ENCODE measurements at places on chromosomes 13 and 19.

DNA sequence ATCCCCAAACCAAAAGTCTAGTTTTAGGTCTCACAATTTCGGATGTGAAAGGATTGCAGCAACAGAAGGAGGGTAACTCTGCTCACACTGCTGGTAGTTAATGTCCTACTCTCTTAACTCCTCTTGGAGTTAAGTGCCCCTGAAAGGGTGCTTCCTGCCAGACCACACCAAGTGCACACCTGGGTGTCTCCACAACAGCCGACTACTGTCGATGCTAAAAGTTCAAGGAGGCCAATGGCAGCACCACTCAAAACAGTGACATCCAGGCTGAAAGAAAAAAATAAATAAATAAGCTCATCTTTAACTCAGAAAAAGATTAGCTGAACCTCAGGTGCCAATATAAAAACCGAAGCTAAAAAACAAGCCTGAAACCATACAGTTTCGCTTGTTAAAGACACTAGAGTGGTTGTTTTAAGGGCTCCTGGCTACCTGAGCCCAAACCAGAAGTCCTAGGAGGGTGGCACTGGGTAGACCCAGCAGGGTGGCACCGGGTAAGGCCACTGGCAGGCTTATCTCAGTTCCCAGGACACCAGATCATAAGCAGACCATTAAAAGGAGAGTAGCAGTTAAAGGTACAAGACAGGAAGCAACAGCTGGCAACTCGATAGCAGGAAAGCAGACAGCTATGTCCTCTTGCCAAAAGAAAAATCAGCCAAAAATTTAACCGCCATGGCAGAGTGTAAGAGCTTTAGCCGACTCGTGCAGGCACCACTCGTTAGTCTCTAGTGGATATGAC is 39.3 kb downstream of the BRD4 start:
- DNase-seq = no peak

GRCh38 chr19:54172471-54173358 is at the start of gene TMC4:
Gene TMC4 (minus strand): TSS chr19:54173160. CDS start chr19:54173117, 43 bp downstream.
- no peak for DNase-seq

DNA sequence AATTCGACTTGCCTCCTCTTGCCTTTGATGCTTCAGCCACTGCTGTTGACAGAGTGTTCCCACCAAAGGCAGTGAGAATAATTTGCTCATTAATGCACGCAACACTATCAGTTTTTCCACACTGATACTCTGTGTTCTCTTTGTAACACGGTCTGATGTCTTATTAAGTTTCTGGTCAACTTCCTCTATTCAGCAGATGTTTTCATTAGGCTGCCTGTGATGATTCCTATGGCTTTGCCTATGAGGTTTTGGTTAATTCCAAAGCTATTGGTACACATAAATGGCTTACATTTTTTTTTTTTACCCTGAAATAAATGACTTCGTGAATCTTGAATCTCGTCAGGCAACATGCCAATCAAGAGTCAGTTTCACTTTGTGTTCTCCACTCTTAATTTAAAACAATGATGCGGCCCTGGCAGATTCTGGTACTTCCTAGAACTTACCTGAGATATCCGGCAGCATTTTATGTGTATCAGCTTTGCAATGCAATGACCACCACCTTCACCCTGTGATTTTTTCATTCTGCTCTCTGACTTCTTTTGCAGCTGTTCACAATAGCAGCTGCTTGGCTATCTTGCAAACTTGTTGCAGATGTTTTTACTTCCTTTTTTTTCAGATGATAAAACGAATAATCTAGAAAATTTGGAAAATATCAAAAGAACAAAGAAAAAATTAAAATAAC is 27.5 kb upstream of the KL start:
- no peak for DNase-seq

DNA sequence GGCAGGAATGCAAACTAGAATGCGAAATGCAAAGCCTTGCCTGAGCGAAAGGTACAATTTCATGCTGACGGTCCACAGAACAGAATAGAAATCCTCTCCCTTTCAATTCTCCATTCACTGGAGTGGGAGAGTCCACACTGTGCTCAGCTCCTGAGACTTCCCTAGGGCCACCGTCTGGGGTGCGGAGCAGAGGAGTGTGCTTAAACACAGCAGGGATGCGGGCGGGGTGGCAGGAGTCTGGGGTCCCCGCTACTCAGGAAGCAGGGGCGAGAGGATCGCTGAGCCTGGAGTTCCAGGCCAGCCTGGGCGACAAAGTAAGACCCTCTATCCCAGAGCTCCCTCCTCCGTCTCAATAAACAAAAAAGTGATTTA is 552 bp upstream of the ZNF816 start:
- DNase-seq = no peak

DNA sequence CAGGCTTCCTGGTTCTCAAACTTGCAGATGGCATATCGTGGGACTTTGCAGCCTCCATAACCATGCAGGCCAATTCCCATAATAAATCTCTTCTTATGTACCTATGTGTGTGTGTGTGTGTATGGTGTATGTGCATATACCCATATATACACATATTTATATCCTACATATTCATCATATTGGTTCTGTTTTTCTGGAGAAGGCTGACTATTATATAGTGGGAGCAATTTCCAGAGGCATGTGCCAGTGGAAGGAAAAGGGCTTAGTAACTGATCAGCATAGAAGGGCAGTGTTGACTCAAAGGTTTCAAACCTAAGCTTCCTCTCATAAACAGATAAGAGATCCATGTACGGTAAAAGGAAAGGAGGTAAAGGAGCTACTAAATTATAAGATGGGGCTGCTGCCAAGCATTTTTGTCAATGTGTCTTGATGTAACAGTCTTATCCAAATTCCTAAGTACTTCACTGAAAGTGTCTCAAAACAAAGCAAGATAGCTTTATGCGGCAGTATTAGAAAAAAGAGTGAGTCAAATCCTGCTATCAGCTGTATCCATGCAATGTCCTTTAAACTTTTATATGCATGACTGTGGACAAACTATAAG is 432.1 kb downstream of the TBC1D4 start:
- DNase-seq = no peak

- no peak for DNase-seq
Observed at GRCh38 chr13:111449041-111449440, 128.6 kb downstream of the TEX29 start.

DNA sequence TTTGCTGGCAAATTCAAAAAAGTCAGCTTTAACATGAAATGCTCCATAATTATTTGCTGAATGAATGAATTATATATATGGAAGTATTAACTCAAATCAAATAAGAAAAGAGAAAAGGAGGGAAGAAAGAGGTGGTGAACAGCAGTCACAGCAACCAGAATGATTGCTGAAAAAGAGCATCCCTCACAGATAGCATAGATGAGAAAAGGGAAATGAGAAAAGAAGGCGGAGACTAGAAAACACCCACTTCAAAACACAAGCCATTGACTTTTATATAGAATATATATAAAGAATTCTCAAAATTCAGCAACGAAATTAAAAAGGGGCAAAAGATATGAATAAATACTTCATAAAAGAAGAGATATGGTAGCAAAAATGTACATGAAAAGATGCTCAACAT is 75.2 kb downstream of the CAB39L start:
- DNase-seq = no peak

- no peak for DNase-seq
Observed at GRCh38 chr19:41957838-41958366, 1.2 kb downstream of the RABAC1 start.

DNA sequence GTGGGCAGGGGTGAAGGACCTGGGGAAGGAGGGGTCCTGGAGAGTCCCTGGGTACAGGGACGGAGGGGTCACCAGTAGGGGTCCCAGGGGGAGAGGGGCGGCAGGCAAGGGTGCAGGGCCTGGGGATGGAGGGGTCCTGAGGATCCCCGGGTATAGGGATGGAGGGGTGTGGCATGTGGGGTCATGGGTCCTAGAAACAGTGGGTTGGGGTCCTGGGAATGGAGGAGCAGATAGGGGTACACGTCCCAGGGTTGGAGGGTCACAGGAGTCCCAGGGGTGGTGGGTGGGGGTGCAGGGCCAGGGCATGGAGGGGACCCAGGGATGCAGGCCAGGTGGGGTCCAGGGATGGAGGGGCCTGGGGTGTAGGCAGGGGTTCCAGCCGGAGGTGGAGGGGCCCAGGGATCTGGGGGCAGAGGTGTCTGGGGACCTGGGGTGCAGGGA is 1.4 kb downstream of the BTBD2 start:
- DNase-seq = no peak

DNA sequence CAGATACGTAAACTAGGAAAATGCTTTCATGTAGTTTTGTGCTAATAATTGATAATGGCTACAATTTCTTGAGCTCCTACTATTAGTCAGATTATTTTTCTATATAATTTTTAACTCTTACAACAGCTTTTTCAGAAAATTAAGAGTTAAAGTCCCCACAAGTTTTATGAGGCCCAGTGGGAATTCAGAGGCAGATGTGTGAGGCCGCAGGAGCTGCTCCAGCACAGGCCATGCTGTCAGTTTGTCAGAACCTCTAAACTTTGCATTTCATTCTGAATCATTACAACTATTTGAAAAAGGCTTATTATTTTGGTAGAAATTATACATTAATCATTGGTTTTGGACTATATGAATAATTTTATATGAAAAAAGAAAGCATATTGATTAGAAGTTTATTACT is 370.8 kb downstream of the MYO16 start:
- DNase-seq = no peak

- DNase-seq = no peak
Observed at GRCh38 chr19:39970425-39970674, 615 bp upstream of the PSMC4 start.

- no peak for DNase-seq
Observed at GRCh38 chr19:10467104-10467706, 36.0 kb downstream of the KEAP1 start.

GRCh38 chr13:94308832-94309231 is 170.7 kb downstream of the DCT start:
- DNase-seq = no peak

GRCh38 chr19:29376855-29377354 is 148.9 kb upstream of the VSTM2B start:
- no peak for DNase-seq

- DNase-seq = no peak
Observed at GRCh38 chr13:72293206-72293605, 426.2 kb upstream of the DACH1 start.

GRCh38 chr19:18785179-18786124 is 5.7 kb downstream of the COMP start:
- peak; percentile 37 for DNase-seq

GRCh38 chr19:43798546-43799409 is 3.5 kb downstream of the LYPD5 start:
- DNase-seq = peak; percentile 64

- DNase-seq = no peak
Observed at GRCh38 chr13:80979035-80979641, 638.2 kb upstream of the SPRY2 start.
